CD4-positive, alpha-beta memory T cell (primary cell): ENCODE measurements at places on chromosomes 12 and 14.

DNA sequence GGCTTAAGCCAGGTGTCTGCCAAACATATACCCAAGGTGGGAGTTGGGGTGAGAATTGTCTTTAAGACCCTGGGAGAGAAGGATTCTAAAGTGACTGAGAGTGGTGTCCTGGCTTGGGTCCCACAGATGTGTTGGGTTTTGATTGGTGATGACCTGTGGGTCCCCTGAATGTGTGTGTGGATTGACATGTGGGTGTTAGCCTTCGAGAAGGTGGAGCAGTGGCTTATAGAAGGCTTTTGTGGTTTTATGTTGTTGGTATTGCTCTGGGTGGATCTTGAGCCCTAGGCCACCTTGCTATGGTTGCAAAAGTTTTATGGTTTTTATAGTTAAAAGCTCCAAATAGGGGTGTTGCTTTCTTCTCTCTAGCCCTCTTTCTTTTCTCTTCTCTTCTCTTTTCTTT, 29.7 kb downstream of the PLEKHG3 start:
- DNase-seq: no peak

DNA sequence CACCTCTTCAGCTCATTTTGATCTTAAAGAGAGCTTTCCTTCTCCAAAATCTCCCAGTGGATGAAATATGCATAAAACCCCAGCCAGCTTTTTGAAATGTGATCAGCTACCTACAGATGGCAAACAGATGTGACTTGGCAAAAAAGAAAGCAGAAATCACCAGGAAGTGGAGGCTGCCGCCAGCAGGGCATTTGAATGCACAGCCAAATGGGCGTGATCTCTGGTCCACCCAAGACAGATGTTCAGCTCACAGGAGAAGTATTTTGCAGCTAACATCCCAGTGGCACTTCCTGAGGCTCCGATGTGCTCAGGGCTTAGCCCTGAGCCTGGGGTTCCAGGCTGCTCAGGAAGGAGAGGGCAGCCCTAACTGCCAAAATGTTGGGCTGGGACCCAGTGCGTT, 78.3 kb downstream of the LGMN start:
- no peak for DNase-seq

GRCh38 chr12:2298556-2299200, 245.9 kb downstream of the CACNA1C start:
- no peak for DNase-seq

DNA sequence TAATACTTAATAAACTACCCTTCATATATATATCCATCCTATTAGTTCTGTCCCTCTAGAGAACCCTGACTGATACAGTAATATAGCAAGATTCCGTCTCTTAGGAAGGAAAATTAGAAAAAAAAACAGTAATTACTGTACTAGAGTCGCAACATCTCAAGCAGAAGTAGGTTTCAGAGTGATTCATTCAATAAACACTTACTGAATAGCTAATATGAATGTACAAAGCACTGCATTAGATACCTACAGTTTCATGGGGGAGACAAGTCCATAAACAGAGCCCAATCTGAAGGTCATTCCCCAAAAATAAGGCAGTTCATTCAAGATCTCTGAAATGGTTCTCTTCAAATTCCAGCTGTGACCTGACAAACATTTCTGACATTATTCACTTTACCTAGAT, 9.9 kb downstream of the CERS5 start:
- no peak for DNase-seq

- no peak for DNase-seq
Measured at GRCh38 chr12:96989916-96990315, 82.9 kb downstream of the NEDD1 start.

DNA sequence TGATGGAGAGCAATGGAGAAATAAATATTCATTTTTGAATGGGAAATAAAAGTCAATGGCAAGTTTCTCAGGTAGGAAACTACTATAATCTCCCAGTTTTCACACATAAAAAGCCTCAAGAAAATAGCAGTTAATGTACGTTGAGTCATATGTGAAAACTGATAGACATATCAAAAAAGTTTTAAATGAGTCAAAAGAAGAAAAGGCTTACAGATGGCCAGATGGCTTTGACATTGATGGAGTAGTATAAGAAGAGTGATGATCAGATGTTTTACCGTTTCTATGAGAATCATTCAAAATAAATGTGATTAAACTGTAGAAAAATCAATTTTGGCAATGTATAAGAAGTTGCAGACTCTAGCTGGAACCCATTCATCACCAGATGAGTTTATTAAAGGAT, 97.8 kb downstream of the LLPH start:
- DNase-seq: no peak

- no peak for DNase-seq
Measured at GRCh38 chr14:30759172-30760125, 114.9 kb upstream of the COCH start.

DNA sequence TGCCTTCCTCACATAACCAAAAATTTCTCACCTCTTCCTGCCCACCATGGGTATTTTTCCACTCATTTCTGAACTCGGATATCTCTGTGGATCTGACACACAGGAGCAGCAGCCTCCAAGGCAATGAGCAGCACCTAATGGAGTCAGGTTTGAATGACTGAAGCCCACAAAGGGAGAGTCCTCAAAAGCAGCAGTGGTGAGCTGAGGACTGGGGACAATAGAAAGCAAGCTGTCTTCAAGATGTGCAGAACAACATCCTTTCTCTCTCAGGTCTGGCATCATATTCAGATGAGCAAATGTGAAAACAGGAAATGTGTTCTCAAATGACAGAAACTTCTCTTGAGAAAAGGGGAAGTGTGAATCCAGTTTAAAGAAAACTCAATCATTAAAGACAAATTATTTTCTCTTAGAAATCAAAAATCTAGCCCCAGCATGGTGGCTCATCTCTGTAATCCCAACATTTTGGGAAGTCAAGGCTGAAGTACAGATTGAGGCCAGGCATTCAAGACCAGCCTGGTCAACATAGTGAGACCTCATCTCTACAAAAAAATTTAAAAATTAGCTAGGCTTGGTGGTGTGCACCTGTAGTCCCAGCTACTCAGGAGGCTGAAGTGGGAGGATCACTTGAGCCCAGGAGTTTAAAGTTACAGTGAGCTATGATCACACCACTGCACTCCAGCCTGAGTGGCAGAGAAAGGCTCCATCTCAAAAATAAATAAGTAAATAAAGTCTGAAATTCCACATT, 54.2 kb downstream of the C12orf42 start:
- DNase-seq: peak; percentile 64

- no peak for DNase-seq
Measured at GRCh38 chr12:26770239-26771070, 62.5 kb downstream of the ITPR2 start.

GRCh38 chr14:34935488-34935887, 47.3 kb upstream of the SRP54 start:
- no peak for DNase-seq

GRCh38 chr14:99519931-99520421, 38.8 kb downstream of the CCNK start:
- DNase-seq: no peak

DNA sequence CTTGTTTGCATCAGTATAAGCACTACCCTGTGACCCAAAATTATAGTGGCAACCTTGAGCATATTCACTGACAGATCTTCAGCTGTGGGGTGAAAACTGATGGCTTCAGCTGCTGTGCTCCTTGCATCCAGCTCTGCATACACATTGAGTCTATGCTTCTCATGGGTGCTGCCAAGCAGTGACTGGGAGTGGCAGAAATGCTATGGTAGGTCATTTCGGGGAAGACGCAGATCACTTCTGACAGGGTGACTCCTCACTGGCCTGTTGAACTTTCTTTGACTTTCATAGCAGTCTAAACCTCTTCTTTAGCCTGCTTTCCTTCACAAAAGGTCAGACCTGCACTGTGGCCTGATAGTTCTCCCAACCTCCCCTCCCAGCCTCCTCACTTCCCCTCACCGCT, 5.6 kb upstream of the ALDH1L2 start:
- no peak for DNase-seq

DNA sequence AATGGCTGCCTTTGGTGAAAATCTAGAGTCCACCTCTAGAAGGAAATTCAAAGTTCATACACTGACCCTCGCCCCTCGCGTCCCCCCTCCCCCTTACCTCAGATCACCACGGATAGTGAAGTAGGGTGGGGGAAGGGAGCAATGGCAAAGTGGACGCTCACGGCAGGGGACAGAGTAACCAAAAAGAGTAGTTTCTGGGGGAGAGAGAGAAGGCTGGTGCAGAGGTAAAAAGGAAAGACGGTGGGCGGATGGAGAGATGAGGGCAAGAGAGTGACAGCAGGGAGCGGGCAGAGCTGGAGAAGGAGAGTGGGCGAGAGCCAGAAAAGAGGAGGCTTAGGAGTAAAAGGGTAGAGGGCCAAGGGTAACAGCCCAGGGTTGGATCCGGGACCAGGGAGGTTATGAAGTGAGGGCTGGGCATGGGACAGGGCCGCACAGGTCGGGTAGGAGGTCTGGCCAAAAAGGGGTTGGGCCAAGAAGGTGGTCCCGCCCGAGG, 423 bp downstream of the ALDH6A1 start:
- no peak for DNase-seq

DNA sequence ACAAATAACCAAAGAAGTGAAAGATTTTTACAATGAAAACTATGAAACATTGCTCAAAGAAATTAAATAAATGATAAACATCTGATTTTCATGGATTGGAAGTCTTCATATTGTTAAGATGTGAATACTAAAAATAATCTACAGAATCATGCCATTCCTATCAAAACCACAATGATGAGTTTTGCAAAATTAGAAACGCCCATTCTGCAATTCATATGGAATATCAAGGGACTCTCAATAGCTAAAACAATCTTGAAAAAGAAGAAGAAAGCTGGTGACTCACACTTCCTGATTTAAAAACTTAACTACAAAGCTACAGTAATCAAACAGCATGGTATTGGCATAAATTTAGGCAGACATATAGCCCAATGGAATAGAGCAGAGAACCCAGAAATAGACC, 40.2 kb upstream of the CCT2 start:
- no peak for DNase-seq

GRCh38 chr14:21506557-21506956, 4.6 kb downstream of the METTL3 start:
- no peak for DNase-seq

DNA sequence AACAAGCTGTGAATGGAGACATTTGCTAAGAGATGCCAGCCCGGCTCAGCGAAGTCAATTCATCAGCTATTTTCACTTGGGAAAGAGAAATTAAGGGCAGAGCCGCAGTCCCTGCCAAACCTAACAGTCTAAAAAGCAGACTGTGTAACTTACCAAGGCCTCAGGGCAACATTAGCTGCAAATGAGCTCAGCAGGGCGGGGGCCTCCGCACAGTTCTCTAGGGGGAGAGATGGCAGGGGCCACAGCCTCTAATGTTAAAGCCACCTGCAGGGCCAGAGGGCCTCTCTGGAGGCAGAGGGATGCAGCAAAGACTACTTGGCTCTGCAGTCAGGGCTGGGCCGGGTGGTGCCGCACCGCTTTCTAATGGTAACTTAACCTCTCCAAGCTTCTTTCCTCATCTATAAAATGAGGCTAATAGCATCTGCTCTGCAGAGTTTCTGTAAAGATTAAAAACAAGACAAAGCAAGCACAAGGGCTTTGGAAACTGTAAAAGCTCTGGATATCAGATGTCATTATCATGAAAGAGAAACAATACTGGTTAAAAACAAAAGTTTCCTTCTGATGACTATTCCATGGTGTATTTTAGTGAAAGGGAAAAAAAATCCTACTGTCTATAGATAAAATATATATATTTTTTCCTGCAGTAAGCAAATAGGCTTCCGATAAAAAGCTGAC, 13.4 kb upstream of the GPRC5A start:
- no peak for DNase-seq

DNA sequence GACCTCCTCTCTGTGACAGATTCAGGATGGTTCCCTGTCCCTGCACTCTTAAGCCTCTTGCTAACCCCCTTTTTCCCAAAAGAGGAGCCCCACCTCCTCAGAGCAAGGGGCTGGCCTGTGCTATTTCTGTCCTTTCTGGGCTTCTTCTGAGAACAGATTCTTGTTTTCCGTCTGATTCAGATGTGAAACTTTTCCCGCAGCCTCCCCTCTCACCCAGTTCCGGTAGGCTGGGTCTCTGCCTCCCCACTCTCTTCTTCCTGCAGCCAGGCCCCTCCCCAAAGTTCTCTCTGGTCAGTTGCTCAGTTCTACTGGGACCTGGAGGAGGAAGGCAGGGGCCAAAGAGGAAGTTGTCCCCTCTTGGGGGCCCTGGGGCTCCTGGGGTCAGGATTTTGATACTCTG, 11.8 kb downstream of the PDE1B start:
- no peak for DNase-seq

DNA sequence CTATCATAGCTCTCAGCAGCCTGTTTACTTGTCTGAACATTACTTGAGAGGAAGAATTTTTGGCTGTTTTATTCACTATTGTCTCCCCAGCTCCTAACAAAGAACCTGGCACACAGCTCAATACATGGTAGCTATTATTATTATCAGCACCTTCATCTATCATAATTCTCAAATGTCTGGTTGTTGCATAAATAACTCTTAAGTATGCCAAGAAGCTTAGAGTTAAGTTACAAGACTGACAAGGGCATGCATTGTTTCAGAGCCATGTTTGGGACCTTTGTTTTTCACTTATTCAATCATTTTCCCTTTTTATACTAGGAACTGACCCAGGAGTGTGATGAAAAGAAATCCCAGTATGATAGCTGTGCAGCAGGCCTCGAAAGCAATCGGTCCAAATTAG, 77.5 kb upstream of the ATP2A2 start:
- DNase-seq: no peak

DNA sequence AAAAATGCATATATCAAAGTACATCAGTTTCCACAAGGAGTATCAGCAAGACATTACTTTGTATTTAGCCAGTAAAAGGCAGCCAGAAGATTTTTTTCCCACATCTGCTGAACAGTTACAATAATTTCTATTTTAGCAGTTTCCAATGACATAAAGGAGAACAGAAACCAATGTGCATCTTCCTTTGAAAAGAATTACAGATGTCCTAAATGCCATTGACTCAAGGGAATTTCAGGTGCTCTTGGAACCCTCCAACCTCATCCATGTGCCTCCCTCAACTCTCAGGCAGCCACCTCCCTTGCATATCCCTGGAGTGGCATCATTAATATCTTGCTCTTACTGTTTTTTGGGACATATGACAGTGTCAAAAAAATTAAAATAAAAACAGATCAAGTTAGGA, 62.2 kb upstream of the ST8SIA1 start:
- no peak for DNase-seq

DNA sequence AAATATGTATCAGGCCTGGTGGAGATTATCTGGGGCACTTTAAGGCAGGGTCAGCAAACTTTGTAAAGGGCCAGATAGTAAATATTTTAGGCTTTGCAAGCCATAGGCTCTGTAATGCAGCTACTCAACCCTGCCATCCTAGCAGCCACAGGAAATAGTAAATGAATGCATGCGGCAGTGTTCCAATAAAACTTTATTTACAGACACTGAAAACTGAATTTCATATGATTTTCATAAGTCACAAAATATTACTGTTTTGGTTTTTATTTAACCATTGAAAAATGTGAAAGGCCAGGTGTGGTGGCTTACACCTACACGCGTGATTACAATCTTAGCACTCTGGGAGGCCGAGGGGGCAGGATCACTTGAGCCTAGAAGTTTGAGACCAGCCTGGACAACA, 3.2 kb upstream of the CAMKK2 start:
- DNase-seq: no peak

- DNase-seq: no peak
Measured at GRCh38 chr12:74885775-74886174, 323.9 kb downstream of the KCNC2 start.

- no peak for DNase-seq
Measured at GRCh38 chr12:62265511-62265910, 5.3 kb downstream of the USP15 start.

- DNase-seq: no peak
Measured at GRCh38 chr12:19373586-19373985, 65.7 kb upstream of the AEBP2 start.

GRCh38 chr14:88493392-88494185, 61.2 kb downstream of the PTPN21 start:
- DNase-seq: no peak
